ENCODE measurements at places on chromosomes 6 and 20.

DNA sequence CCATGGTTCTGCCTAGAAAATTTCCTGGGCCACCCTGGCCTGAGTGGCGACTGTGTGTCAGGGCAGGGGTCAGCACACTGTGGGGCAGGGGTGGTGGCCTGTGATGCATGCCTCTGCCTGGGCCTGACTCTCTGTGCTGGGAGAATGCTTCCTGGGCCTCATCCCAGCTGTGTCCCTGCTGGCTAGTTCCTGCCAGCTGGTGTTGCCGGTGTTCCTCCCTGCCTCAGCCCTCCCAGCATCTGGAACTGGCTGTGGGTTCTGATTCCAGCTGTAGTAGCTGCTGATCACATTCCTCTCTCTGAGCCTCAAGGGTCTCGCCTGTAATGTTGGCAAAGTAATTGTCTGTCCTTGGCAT is 101.5 kb downstream of the SYCP2 start:
- DNase-seq: no peak

DNA sequence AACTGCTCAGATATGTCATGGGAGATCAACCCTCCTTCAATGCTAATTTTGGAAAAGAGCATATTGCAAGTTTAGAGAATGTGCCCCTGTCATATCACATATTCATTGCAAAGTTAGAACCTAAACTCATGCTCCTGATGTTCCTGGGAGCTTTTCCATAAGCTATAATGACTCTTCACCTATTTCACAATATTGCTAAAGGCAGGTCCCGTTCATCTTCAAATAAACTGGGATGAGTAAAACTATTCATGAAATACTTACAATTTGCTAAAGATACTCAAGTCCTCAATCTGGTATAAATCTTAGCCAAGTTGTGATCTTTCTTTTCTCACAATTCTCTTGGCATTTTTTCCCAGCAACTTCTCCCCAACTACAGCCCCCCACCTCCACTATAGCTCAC is 121.7 kb upstream of the TNFAIP3 start:
- DNase-seq: no peak

GRCh38 chr6:17905611-17906592 is 81.5 kb downstream of the KIF13A start:
- DNase-seq: no peak

DNA sequence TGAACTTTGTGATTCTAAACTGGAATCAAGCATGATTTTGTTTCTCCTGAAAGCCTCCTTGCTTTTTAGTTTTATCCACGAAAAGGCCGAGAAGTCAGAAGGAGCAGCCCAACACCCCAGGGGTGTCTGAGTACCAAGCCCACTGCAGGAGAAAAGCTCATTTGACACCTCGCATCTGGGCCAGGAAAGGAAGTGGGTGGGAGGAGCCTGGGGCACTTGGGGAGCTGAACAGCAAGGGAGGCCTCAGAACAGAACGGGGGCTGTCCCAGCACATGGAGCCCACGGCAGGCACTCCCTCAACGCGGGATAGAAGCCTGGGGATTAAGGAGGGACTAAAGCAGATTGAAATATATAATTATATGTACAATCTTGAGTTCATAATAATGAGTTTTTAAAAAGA is 6.6 kb downstream of the KIF25 start:
- DNase-seq: no peak

GRCh38 chr6:37324131-37325033 is 29.4 kb upstream of the RNF8 start:
- DNase-seq: no peak

DNA sequence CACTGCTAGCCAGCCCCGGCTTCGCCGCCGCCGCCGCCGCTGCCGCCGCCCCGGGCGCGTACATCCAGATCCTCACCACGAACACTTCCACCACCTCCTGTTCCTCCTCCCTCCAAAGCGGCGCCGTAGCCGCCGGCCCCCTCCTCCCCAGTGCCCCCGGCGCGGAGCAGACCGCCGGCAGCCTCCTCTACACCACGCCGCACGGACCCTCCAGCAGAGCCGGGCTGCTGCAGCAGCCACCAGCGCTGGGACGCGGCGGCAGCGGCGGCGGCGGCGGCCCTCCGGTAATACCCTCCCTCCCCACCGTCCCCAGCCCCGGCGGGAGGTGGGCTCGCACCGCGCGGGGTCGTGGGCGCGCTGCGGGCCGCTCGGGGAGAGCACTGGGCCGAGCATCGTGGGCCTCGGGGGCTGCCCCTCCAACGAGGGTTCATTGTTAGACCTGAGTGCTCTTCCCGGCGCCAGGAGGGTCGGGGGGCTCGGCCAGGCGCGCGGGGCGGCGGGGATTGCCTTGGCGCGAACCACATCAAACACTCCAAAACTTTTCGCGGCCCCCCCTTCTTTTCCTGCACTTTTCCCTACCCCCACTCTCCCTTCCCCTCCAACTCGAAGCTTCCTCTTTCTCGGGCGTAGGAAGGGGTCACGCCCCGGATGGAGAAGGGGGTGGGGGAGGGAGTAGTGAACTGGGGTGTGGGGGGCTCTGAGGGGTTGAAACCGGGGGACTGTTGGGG is 827 bp downstream of the E2F3 start:
- no peak for DNase-seq

GRCh38 chr6:117169064-117169665 is 96.2 kb upstream of the VGLL2 start:
- DNase-seq: no peak

DNA sequence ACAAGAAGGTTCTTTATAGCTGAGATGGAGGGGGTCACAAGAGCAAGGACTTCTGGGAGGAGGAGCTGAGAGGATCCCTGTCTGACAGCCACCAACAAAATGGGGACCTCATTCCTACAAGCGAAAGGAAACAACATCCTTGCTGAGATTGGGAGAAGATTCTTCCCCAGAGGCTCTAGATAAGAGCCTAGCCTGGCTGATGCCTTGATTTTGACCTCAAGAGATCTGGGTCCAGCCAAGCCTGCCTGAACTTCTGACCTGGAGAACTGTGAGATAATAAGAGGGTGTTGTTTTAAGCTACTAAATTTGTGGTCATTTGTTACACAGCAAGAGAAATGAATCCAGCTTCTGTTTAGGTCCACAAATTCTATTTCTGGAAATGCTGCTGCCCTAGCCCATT is 75.4 kb upstream of the SLC4A11 start:
- DNase-seq: no peak

DNA sequence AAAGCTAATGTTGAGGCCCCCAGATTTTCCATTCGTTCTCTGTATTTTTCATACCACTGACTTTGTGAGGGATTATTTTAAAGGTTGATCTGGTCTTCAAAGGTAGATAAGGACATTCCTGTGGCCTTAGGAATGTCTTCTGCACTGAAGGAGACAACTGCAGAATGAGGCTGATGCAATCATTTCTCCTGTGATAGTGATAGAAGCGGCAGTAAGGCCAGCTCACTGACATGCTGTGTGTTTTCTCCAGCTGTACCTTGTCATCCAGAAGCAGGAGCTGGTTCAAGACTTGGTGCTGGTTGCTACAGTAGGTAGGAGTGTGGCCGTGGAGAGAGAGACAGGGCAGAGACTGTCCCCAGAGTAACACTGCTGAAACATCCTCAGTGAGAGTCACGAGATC is 53.8 kb downstream of the DCBLD1 start:
- no peak for DNase-seq

GRCh38 chr6:156857573-156857972 is 80.4 kb downstream of the ARID1B start:
- DNase-seq: no peak

GRCh38 chr6:169977434-169978265 is 226.2 kb downstream of the ERMARD start:
- no peak for DNase-seq

DNA sequence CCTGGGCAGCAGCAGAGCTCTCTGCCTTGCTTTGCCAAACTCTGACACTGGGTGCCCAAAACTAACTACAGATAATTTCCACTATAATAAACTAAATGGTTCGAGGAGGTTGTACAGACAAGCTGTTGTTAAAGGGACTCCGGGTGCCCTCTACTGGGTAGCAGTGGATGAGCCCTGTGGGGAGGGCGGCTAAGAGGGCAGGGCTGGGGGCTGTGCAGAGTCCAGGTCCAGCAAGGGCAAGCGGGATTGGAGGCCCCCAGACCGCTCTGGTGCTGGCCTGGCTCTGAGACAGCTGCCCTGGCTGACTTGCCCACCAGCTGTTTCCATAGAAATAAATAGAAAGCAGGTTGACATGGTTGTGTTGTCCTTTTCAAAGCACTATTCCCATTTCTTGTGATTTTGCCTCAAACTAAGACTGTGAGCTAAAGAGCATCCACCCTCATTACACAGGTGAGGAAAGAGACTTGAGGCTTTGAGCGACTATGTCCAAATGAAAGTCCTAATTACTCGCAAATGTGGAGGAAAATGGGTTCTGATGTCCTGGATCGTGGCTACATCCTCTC is 167.6 kb upstream of the CST7 start:
- DNase-seq: no peak

GRCh38 chr6:4780360-4780812 is 4.2 kb downstream of the CDYL start:
- no peak for DNase-seq

DNA sequence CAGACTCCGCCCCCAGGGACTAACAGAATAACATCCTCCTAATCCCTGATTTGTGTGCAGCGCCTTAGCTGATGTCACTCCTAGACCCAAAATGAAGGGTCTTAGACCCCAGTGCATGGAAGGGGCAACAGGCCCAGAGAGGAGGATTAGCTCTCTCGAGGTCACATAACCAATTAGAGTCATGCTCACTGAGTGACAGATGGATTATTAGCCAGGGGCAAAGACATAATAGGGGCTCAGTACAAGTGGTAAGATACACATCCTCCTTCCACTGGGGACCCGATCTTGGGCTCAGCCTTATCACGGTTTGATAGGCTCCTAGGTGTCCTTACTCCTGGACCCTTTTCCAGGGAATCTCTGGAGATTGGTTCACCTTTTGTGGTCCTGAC is 858 bp downstream of the TP53INP2 start:
- DNase-seq: no peak

- no peak for DNase-seq
Measured at GRCh38 chr6:38604700-38605099, 35.0 kb downstream of the BTBD9 start.

DNA sequence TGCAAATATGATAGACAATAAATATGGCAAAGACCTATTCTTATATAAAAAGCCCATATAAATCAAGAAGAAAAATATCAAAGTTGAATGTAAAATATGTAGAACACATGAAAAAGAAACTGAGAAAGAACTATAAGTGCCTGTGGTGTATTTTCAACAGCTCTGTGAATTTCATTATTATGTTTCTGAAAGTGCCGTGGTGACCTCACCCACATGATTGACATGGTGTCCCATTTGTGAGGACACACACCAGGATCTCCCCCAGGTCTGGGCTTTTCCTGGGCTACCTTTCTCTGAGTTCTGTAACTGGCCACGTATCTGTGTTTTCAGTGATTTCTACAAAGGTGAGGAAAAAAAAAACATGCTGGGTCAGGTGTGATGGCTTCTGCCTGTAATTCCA is 86.7 kb downstream of the BMP6 start:
- no peak for DNase-seq

DNA sequence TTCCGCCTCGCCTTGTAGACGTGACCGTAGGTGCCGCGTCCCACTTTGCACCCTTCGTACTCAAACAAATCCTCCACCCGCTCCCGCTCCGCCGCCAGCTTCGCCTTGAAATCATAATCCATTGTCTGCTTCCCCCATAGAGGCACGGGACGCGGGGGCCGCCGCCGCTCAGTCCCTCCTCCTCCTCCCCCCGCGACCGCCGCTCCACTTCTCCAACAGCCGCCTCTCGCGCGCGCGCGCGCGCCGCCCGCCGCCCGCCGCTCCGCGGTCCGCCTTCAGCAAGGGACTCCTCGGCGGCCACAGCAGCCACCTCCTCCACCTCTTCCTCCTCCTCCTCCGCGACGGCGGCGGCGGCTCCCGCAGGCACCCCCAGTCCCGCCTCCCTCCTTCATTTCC is 256 bp downstream of the CDK19 start:
- DNase-seq: no peak

DNA sequence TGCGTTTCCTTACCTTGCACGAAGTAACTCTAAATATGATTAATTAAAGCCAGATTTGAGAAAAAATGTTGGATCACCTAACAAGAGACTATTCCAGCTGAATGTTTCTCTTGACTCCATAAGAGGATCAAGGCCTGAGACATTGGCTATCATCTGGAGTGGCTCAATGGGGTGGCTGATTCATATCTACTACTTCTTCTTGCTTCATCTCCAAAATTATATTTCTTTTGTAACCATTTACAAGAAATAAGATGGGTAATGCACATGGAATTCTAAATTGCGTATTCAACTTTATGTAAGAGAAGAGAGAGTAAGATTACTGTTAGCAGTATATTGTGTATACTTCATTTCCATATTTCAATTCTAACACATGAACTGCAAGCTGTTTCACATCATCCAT is 819.0 kb upstream of the EYS start:
- DNase-seq: no peak

DNA sequence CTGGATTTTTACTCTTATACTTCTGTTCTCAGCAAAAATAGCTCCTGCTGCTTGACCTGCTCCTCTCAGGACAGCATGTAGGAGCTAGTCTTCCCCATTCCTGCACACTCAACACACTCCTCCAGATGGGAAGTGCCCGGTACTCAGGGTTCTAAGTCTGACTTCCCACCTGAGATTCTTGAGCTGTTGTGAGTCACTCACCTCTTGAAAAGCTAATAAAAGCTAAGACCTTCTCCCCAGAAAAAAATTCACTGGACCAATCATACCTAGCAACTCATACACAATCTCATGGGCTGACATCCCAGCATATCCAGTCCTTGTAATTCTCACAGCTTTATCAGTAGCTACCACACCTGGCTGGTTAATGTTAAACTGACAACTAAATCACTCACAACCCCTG is 53.5 kb downstream of the TRPC4AP start:
- no peak for DNase-seq

- DNase-seq: no peak
Measured at GRCh38 chr20:59647271-59647670, 42.9 kb downstream of the PHACTR3 start.

DNA sequence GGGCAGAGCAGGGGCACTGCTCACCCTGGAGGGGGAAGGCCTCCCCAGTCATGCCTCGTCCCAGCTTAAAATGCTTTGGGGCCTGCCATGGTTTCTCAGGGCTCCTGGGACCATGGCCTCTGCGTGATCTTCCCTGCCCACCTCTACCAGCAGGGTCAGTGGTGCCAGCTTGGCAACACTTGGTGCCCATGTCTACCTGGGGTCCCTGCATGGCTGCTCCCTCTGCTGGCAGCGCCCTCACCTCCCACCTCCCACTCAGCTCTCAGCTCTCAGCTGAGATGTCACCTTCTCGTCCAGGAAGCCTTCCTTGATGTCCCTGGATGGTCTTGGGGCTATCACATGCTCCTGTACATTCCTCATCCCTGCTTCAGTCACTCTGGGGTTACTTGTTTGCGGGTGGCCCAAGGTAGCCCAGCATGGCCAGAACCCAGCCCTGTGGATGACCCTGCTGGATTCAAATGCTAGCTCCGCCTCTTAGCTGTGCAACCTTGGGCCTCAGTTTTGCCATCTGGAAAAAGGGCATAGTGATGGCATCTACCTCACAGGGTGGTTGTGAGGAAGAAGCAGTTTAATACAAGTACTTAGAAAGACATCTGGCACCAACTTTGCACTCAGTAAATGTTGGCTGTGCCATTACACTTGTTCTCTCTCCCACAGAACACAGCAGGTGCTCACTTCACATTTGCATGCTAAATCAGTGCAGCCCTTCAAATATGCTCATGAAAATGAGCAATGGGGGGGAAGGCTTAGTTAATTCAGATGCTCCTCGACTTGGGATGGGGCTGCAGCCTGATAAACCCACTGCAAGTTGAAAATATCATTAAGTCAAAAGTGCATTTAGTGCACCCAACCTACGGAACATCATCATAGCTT is 53.5 kb upstream of the PTPN1 start:
- no peak for DNase-seq
